Dorsolateral prefrontal cortex (tissue), 122 donors: ENCODE measurements at places on chromosomes 11 and 22. TPM values are rescaled to one million over a fixed set of nuclear protein-coding genes. Genes with fewer than 3 reads are reported as not detected.

IGSF22 gene
- total RNA-seq, result 3.6 TPM

RFPL1 gene
- total RNA-seq, result not detected

HDAC10 gene
- 27.6 TPM for total RNA-seq

MS4A12 gene
- not detected for total RNA-seq

SYTL2 gene
- 127 TPM for total RNA-seq

POU2AF1 gene
- 3.2 TPM for total RNA-seq

FBLN1 gene
- 24.1 TPM for total RNA-seq

MMP13 gene
- total RNA-seq, result not detected

SCGB2A2 gene
- total RNA-seq, result not detected

GGT1 gene
- total RNA-seq, result 10.2 TPM

ART1 gene
- 0.79 TPM for total RNA-seq

NXPE1 gene
- not detected for total RNA-seq

LRRC32 gene
- 9.1 TPM for total RNA-seq

OR10D3 gene
- total RNA-seq, result not detected

OR6T1 gene
- total RNA-seq, result not detected

SLC22A25 gene
- total RNA-seq, result not detected

CD3E gene
- not detected for total RNA-seq

C1QTNF4 gene
- 83.7 TPM for total RNA-seq

AMOTL1 gene
- total RNA-seq, result 18.8 TPM

SLC5A12 gene
- 0.89 TPM for total RNA-seq

OR51B4 gene
- total RNA-seq, result not detected

OR8D1 gene
- not detected for total RNA-seq

ROM1 gene
- 26.8 TPM for total RNA-seq
